ENCODE measurements at places on chromosomes 3 and 15.

GRCh38 chr3:27115352-27115751 lies 253.8 kb downstream of the NEK10 start:
- no peak for DNase-seq

- no peak for DNase-seq
Measured at GRCh38 chr15:77287385-77287784, 132.5 kb downstream of the PEAK1 start.

DNA sequence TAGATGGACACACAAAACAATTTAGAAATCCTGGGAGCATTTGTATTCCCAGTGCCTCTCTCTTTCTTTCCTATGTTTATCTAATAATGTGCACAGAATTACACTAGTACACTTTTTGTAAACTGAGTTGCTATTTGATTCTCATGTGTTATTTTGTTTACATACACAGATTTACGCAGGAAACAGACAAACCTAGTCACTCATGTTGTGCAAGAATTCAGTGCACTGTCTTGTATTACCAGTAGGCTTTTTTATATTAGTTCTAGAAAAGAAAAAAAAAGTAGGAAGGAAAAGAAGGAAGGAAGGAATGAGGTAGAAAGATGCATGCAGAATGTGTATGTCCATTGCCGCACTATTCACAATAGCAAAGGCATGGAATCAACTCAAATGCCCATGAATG lies 257.4 kb downstream of the AGBL1 start:
- no peak for DNase-seq

DNA sequence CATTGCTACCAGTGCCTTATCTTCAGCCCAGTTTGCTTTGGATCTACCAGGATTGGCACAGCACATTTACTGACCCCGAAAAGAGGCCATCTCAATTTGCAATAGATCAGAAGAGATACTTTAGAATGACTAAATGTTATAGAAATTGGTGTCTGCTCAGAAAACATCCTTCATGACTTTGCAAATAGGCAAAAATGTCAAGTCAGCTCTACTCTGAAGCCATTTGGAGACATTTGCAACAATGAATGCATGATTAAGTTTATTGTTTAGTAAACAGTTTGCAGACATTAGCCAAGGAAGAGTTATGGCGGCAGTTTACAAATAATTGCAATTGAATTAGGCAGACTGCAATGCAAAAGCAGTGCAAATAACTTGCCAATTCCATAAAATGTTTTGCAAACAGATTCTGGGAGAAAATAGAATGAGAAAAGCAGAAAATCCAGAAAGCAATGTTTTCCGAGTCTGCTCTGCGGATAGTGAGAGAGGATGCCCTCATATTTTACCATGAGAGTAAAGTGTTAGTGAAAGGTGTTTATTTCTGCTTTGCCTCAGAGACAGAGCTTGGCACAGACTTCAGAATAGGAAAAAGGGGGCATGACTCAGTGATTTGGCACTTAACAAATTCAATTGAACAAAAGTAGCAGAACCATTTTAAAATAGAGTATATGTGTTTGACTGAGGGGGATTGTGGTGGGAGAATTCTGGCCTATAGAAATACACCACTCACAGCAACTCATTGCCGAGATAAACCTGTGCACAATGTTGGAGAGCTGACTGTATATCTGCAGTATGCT lies 334.9 kb upstream of the NR2F2 start:
- no peak for DNase-seq

GRCh38 chr3:48215019-48215418 lies 8.3 kb upstream of the CAMP start:
- DNase-seq, result no peak

- no peak for DNase-seq
Measured at GRCh38 chr3:71022551-71023335, 560.8 kb downstream of the FOXP1 start.

DNA sequence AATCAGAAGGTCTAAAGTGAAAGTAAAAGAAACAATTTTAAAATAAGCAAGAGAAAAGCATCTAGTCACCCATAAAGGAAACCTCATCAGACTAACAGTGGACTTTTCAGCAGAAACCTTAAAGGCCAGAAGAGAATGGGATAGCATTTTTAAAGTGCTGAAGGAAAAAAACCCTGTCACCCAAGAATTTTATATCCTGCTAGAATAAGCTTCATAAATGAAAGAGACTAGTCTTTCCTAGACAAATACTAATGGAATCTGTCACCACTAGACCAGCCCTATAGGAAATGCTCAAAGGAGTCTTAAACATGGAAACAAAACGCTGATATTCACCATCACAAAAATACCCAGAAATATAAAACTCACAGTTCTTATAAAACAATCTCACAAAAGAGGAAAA lies 46.9 kb downstream of the TAMM41 start:
- DNase-seq, result no peak

- no peak for DNase-seq
Measured at GRCh38 chr3:60030982-60031381, 981.2 kb upstream of the CFAP20DC start.

DNA sequence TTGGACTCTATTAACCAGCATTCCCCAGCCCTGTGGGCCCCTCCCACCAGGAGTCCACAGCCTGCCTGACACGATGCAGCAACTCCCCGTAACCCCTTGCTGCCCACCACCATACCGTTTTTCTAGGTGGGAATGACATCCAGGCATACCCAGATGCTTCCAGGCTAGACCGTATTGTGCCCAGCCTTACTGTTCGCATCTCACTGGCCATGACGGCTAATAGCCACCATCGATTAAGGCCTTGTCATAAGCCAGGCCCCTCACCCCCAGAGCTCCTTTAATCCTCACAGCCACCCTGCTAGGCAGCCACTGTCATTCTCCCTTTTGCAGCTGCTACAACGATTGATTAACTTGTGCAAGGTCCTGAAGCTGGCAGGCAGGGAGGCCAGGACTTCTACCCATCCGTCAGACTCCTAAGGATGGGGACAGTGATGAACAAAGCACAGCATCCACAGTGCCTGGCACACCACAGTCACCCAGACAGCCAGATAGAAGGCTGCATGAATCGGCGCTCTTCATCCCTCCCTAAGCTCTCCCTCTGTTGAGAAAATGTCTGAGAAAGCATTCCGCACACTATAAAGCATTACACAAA lies 60.0 kb upstream of the FLNB start:
- no peak for DNase-seq

- DNase-seq, result no peak
Measured at GRCh38 chr15:70699890-70700289, 63.5 kb downstream of the UACA start.

- no peak for DNase-seq
Measured at GRCh38 chr3:172696357-172696756, 14.5 kb downstream of the NCEH1 start.

DNA sequence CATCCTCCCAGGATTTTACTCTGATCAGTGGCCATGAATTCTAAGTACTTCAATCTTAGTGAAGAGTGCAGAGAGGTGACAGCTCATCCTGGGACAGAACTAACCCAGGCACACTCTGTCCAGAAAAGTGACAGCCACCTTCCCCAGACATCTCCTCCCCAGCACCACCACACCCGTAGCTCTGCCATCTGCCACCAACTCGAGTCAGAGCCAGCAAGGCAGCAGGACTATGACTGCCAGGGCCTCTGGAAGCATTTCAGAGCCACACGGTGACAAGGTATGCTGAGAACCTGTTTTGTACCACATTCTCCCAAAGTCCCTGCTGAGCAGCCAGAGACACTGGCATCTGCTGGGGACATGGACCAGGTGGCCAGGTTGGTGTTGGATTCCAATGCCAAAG lies 71.0 kb downstream of the NTRK3 start:
- no peak for DNase-seq

Data from right hindlimb (tissue), 1 donor.